ENCODE measurements at places on chromosomes 7 and 10. TPM values are rescaled to one million over a fixed set of nuclear protein-coding genes. Genes with fewer than 3 reads are reported as not detected.

The GPR146 gene
- total RNA-seq: 1.9 TPM

The PODXL gene
- total RNA-seq: 23.9 TPM

The RGR gene
- total RNA-seq: not detected

The PTF1A gene
- not detected for total RNA-seq

The FAM241B gene
- 3.4 TPM for total RNA-seq

The FBXO24 gene
- total RNA-seq: 0.46 TPM

The APBB1IP gene
- not detected for total RNA-seq

The MICALL2 gene
- total RNA-seq: 63.1 TPM

GRCh38 chr10:78764846-78765430 is 303.8 kb upstream of the ZMIZ1 start:
- H3K27ac ChIP-seq: no peak overlapping the region
- DNase-seq: no peak
- peaks cover 11% of the 10 kb centered on the region for H3K4me1 ChIP-seq
- H3K27me3 ChIP-seq: no peaks in the 10 kb centered on the region

DNA sequence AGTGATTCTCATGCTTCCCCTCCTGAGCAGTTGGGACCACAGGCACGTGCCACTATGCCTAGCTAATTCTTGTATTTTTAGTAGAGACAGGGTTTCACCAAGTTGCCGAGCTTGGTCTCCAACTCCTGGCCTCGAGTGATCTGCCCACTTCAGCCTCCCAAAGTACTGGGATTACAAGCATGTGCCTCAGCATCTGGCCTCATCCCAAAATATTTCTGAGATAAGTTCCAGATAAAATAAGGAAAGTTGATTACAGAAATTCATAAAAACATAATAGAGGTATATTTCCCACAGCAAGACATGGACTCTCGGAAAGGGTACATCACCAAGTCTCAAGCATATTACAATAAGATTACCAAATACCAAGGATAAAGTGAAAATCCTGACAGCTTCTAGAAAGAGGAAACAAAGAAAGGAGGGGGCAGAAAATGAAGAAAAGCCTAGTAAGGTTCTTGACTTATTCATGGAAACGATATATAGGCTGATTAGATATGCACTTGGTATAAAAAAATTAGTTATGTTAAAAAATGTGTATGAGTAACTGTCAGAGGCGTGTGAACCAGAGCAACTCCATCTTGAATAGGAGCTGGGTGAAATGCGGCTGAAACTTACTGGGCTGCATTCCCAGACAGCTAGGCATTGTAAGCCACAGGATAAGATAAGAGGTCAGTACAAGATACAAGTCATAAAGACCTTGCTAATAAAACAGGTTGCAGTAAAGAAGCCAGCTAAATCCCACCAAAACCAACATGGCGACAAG is 35.0 kb downstream of the IQUB start:
- DNase-seq: no peak
- H3K4me1 ChIP-seq: no peaks in the 10 kb centered on the region
- peaks cover 38% of the 10 kb centered on the region for H3K27me3 ChIP-seq
- H3K4me3 ChIP-seq: no peak overlapping the region

- no peak overlapping the region for H3K4me3 ChIP-seq
- DNase-seq: no peak
- H3K27ac ChIP-seq: no peak overlapping the region
- H3K4me1 ChIP-seq: no peaks in the 10 kb centered on the region
Observed at GRCh38 chr10:44105696-44106095, 279.2 kb downstream of the CXCL12 start.

- H3K36me3 ChIP-seq: no peaks in the 10 kb centered on the region
- no peak for DNase-seq
- H3K4me3 ChIP-seq: no peak within 1 kb of the TSS
- no peak within 1 kb of the TSS for H3K27ac ChIP-seq
- H3K4me1 ChIP-seq: no peaks in the 10 kb centered on the region
Observed at GRCh38 chr7:144069511-144069910, at the start of gene OR2A25. Gene OR2A25 (plus strand): TSS chr7:144069811. CDS start chr7:144074220, 4,409 bp downstream.

DNA sequence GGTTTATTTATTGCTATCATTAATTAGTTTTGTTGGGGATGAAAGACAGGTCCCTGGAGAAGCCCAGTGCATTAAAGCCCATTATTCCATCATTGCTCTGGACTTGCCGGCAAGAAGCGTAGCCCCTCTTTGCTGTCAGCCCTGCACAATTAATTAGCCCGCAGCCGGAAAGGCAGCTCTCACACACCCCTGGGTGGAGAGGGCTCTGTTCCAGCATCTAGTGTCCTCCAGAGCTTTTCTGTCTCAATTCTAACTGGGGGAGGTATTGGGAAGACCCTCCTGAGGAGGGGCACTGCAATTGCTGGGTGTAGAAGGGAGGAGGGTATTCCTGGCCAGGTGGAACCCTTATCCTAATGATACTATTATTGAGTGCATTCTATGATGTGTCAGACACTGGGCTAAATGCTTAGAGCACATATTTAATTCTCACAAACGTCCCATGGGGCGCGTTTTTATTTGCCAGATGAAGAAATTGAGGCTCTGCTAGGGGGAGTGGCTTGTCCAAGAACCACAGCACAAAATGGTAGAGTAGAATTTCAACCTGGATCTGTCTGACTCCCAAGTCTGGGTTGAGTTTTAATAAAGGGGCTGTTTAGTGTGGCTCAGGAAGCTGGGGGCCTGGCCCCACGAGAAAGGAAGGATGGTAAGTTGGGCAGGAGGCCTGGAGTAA is 148.1 kb upstream of the PCBD1 start:
- no peak overlapping the region for H3K27ac ChIP-seq
- peaks cover 7% of the 10 kb centered on the region for H3K4me1 ChIP-seq
- H3K27me3 ChIP-seq: peaks cover 34% of the 10 kb centered on the region

GRCh38 chr7:76108540-76109233 is 60.8 kb downstream of the MDH2 start:
- no peaks in the 10 kb centered on the region for H3K27me3 ChIP-seq
- DNase-seq: peak; percentile 74
- H3K27ac ChIP-seq: peak overlapping the region; percentile 44
- no peaks in the 10 kb centered on the region for H3K36me3 ChIP-seq

DNA sequence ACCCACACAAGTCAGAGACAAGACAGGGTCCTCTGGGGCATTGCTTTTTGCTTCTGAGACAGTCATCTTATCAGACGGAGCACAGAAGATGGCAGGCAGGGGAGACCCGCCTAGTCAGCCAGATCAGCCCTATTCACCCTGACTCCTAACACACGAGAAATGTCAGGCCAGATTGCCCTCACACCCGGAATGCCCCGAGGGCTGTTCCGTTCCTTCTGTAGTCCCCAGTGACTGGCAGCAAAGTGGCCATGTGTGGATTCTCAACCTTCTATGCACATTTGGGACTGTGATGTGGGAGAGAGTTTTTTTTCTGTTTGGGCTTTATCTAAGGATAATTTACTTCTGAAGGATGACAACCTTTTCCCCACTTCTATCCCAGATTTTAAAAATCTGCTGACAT is 35.5 kb upstream of the TBX20 start:
- DNase-seq: no peak
- no peaks in the 10 kb centered on the region for H3K36me3 ChIP-seq
- H3K27me3 ChIP-seq: peaks cover 10% of the 10 kb centered on the region
- no peak overlapping the region for H3K27ac ChIP-seq
- no peak overlapping the region for H3K4me3 ChIP-seq
- H3K4me1 ChIP-seq: no peaks in the 10 kb centered on the region

GRCh38 chr10:70672165-70673042 is at the start of gene ADAMTS14:
Gene ADAMTS14 (plus strand): TSS chr10:70672506. CDS start chr10:70672803, 297 bp downstream.
- peaks cover 38% of the 10 kb centered on the region for H3K4me1 ChIP-seq
- H3K36me3 ChIP-seq: no peaks in the 10 kb centered on the region
- DNase-seq: no peak

DNA sequence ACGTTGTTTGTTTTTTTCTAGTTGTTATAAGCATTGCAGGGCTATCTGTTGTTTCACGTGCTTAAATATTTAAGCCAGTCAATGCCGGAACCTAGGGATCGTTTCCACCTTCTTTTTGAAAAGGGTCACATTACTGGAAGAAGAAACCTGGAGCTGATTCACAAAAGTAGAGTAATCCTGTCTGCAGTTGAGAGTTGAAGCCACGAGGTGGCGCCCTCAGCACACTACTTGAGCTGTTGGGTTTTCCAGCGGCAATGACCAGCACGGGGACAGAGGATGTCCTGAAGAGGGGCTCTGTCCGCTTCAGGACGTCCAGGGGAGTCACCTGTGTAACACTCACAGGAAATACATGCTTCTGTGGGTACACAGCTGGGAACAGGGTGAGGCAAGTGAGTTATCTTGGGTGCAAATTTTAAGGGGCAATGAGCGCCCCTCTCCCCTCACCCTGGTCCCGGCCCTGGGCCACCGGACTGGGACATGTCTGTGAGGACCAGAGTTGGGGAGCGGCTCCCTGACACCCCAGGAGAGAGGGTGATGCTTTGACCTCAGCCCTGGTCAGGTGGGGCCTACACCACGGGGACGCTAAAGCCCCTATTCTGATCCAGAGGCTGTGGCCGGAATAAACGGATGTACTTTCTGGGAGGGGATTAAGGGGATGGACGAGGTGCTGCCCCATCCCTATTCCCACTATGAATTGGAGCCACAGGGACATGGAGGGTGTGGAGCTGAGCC is 26.3 kb upstream of the WDFY4 start:
- peak; percentile 88 for DNase-seq
- no peaks in the 10 kb centered on the region for H3K36me3 ChIP-seq
- H3K27me3 ChIP-seq: peaks cover 43% of the 10 kb centered on the region

- H3K27me3 ChIP-seq: peaks cover 19% of the 10 kb centered on the region
- H3K27ac ChIP-seq: no peak overlapping the region
- no peak for DNase-seq
- H3K4me3 ChIP-seq: no peak overlapping the region
- H3K36me3 ChIP-seq: no peaks in the 10 kb centered on the region
Observed at GRCh38 chr10:131312478-131312836, 936 bp upstream of the TCERG1L start.

GRCh38 chr7:36054637-36055036 is 98.4 kb upstream of the EEPD1 start:
- H3K4me3 ChIP-seq: no peak overlapping the region
- peaks cover 35% of the 10 kb centered on the region for H3K27me3 ChIP-seq
- no peaks in the 10 kb centered on the region for H3K4me1 ChIP-seq
- DNase-seq: no peak
- no peaks in the 10 kb centered on the region for H3K36me3 ChIP-seq
- H3K27ac ChIP-seq: no peak overlapping the region

- H3K4me3 ChIP-seq: peak within 1 kb of the TSS; percentile 92
- peak within 1 kb of the TSS; percentile 86 for H3K27ac ChIP-seq
Observed at GRCh38 chr7:130491841-130492522, at the start of gene MEST. Gene MEST (plus strand): TSS chr7:130492085. CDS start chr7:130492314, 229 bp downstream.

DNA sequence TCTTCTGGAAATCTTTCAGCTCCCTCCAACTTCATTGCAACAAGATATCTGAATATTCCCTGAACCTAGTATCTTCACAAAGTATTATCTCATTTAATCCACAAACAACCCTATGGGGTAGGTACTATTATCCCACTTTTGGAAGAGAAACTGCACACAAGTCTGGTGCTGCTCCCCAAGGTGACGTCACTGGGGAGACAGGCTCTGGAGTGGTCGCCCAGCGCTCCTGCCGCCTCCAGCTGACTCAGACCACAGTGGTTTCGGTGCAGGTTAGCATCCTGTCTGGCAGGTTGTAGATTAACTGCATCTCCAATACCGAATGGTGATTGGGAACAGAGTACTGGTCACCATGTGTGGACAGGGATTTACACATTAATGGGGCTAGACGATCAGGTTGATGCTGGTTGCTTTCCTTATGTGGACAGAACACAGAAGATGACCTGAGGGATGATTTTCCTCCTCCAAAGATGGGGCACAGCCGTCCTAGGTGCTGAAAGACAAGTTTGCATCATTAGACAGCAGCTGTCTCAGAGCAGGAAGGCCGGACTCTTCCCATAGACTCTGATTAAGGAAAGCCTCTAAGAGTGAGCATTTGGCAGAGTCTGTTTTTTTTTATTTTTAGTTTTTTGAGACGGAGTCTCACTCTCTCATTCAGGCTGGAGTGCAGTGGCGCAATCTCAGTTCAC is 128.6 kb downstream of the TRRAP start:
- peak; percentile 49 for DNase-seq
- no peaks in the 10 kb centered on the region for H3K4me1 ChIP-seq
- H3K27me3 ChIP-seq: no peaks in the 10 kb centered on the region
- H3K36me3 ChIP-seq: peaks cover 40% of the 10 kb centered on the region
- H3K4me3 ChIP-seq: no peak overlapping the region

GRCh38 chr7:130009848-130010688 is 41.1 kb downstream of the ZC3HC1 start:
- peak overlapping the region; percentile 84 for H3K27ac ChIP-seq
- no peak for DNase-seq
- H3K36me3 ChIP-seq: no peaks in the 10 kb centered on the region
- H3K4me3 ChIP-seq: no peak overlapping the region
- H3K4me1 ChIP-seq: peaks cover 13% of the 10 kb centered on the region
